Spinal cord (tissue), 10 donors: ENCODE measurements at places on chromosomes 3 and 15.

DNA sequence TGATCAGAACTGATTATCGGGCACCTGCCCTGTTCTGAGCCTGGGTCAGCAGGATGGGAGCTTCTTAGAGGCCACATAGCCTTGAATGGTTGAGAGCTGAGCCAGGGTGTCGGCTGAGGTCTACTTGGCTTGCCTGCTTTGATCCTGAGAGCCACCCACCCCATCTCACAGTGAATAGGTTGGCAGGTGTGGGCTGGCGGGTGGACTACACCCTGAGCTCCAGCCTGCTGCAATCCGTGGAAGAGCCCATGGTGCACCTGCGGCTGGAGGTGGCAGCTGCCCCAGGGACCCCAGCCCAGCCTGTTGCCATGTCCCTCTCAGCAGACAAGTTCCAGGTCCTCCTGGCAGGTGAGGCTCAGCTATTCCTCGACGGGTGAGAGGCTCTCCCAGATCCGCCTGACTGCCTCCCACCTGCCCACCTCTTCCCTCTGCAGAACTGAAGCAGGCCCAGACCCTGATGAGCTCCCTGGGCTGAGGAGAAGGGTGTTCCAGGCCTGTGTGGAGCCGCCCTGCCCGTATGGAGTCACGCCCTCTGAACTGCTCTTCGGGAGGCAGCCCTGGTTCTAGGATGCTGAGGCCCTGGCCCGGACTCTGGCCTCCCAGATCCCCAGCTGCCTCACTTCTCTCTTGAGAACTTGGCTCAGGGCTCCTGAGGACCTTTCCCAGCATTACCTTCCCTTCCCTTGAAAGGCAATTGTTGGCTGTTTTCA, 3.8 kb downstream of the COMMD4 start:
- peaks cover 25% of the 10 kb centered on the region for H3K36me3 ChIP-seq
- DNase-seq = no peak
- H3K27ac ChIP-seq = no peak overlapping the region
- H3K27me3 ChIP-seq = no peaks in the 10 kb centered on the region
- H3K4me1 ChIP-seq = peaks cover 9% of the 10 kb centered on the region
- H3K4me3 ChIP-seq = no peak overlapping the region

DNA sequence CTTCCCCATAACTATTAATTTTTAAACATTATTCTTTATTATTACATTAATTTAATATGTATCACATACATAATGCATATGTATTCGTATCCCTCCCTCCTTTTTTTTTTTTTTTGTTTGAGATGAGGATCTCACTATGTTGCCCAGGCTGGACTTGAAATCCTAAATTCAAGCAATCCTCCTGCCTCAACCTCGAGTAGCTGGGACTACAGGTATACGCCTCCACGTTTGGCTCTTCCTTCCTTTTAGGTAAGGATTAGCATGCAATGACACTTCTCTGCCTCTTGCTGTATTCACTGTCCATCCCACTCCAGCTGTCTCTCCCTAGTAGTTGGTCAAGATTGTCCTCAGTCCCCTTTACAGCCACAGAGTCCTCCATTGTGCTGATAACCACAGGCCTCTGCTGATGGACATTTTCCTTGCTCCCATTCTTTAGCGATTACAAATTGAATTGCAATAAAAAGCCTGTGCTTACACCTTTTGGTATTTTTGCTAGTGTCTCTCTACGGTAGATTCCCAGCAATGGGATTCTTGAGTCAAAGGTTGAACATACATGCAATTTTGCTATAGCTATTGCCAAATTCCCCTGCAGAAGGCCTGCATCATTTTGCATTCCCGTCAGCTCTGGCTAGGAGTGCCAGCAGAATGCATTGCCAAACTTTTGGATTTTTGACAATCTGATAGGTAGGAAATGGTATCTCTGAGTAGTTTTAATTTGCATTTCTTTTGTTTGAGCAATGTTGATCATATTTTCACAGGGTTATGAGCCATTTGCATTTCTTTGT, 156.6 kb downstream of the SMAD6 start:
- no peak overlapping the region for H3K4me3 ChIP-seq
- no peaks in the 10 kb centered on the region for H3K36me3 ChIP-seq
- peaks cover 4% of the 10 kb centered on the region for H3K27me3 ChIP-seq
- no peak overlapping the region for H3K27ac ChIP-seq
- no peaks in the 10 kb centered on the region for H3K4me1 ChIP-seq
- no peak for DNase-seq

GRCh38 chr15:93063796-93064690, 25.0 kb downstream of the RGMA start:
- no peaks in the 10 kb centered on the region for H3K27me3 ChIP-seq
- H3K4me1 ChIP-seq = peaks cover 89% of the 10 kb centered on the region
- H3K27ac ChIP-seq = peak overlapping the region; percentile 79
- peaks cover 50% of the 10 kb centered on the region for H3K36me3 ChIP-seq
- no peak for DNase-seq
- no peak overlapping the region for H3K4me3 ChIP-seq

DNA sequence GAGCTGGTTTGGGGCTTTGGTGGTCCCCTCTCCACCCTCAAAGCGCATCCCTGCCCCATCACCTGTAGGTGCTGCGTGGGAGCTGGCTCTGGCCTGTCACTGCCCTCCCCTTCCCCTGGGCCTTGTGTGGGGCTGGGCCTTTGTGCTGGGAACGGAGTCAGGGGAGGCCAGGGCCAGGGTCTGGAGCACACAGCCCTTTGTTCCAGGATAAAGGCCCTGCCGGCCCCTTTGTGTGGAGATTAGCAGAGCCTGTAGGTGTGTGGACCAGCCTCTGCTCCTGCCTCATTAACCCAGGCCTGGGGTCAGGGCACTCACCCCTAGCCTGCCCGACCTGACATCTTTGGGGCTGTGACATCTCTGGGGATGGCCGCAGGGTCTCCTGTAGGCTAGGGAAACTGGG, 8.9 kb downstream of the EPHB3 start:
- no peak for DNase-seq
- H3K27ac ChIP-seq = no peak overlapping the region
- H3K27me3 ChIP-seq = peaks cover 2% of the 10 kb centered on the region
- H3K4me1 ChIP-seq = peaks cover 77% of the 10 kb centered on the region

GRCh38 chr3:46632792-46633191, 20.5 kb downstream of the FAM240A start:
- no peak overlapping the region for H3K27ac ChIP-seq
- no peak overlapping the region for H3K4me3 ChIP-seq
- peaks cover 26% of the 10 kb centered on the region for H3K4me1 ChIP-seq
- no peaks in the 10 kb centered on the region for H3K36me3 ChIP-seq

DNA sequence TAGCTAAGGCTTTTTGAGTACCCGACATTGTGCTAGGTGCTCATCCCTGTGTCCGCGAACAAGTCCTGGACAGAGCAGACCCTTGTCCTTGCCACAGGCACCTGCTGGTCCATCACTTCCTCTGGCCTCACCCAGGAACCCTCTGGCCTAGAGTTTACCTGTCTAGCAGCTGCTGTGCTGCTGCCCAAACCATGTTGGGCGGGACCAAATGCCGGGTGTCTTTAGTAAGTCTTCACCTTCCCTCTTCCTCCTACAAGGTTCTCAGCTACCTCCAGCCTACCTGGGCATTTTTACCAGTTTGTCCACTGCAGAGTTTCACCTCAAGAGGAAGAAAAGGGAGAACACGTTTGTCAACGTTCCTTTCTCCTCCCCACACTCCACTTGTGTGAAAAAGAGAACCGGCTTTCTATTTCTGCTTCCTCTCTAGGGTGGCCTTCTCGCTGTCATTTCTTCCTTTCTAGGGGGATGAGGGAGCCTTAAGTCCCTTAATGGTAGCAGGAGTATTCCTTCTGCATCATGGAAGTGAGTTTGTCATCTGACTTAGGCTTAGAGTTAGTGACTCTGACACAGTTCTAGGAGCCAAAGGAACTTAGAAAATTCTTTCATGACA, 80.4 kb upstream of the GCNT3 start:
- no peak overlapping the region for H3K4me3 ChIP-seq
- DNase-seq = no peak
- no peak overlapping the region for H3K27ac ChIP-seq
- H3K27me3 ChIP-seq = no peaks in the 10 kb centered on the region

GRCh38 chr3:197354568-197355001, 56.2 kb upstream of the DLG1 start:
- no peaks in the 10 kb centered on the region for H3K27me3 ChIP-seq
- peaks cover 22% of the 10 kb centered on the region for H3K4me1 ChIP-seq
- peak overlapping the region; percentile 27 for H3K27ac ChIP-seq
- H3K36me3 ChIP-seq = no peaks in the 10 kb centered on the region
- DNase-seq = peak; percentile 77

DNA sequence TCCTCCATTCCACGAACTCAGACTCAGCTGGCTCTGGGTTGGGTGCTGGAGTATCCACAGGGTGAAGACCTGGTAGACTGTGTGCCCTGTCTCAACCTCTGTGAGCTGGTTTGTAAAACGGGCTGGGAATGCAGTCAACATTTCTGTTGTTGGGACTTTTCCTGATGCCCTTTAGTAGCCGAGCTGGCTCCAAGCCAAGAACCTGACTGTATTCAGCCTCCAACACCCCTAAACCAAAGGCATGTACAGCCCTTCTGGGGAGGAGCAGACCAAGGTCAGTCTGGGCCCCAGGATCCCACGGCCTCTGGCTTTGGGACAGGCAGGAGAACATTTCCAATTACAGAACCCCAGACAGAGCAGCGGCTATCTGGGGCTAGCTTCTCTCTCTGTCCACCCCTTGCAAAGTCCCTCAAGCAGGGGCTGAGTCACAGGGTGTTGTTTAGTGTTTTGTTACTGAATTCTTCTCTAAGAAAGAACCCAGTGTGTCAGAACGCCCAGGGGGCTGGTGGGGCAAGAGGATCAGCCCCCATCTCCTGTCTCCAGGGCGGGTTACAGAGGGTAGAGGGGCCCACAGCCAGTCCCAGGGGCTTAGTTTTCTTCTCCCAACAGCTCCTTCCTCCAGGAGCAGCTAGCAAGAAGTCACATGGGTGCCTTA, 56.8 kb upstream of the SLC6A6 start:
- H3K4me3 ChIP-seq = no peak overlapping the region
- no peak for DNase-seq
- no peaks in the 10 kb centered on the region for H3K27me3 ChIP-seq
- peaks cover 18% of the 10 kb centered on the region for H3K4me1 ChIP-seq

DNA sequence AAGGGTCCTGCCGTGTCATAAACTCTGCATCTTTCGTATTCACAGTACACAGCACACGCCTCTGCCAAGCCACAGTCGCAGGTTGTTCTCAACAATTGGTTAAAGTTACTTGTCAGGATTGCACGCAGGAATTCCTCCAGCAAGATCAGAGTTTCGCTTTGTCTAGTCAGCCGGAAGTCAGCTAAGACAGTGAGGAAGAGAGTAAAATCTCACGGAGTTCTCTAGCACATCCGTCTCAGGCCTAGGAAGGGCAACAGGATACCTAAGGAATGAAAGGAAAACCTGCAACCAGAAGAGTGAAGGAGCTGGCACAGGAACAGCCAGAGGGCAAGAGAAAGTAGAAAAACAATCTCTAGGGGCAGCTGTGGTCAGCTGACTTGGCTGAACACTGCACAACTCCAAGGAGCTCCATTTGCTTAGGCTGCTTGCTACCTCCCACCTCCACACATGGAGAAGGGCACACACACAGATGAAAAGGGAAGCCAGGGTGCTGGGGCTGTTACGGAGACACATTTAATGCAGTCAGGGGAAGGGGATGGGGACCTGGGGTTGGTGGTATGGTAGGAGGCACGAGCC, 23.7 kb downstream of the RORA start:
- H3K4me1 ChIP-seq = peaks cover 12% of the 10 kb centered on the region
- peak overlapping the region; percentile 22 for H3K4me3 ChIP-seq

DNA sequence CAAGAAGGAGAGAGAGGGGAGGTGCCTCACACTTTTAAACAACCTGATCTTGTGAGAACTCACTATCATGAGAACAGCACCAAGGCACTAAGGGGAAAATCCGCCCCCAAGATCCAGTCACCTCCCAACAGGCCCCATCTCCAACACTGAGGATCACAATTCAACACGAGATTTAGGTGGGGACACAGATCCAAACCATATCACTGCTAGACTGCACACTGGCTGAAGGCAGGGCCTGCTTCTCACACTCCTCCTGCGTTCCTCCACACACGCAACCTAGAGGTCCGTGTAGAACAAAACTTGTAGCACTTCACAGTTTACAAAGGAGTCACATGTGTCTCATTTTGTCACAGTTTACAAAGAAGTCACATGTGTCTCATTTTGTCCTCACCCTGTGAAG, 97.8 kb downstream of the DAPK2 start:
- peaks cover 5% of the 10 kb centered on the region for H3K4me1 ChIP-seq
- H3K36me3 ChIP-seq = no peaks in the 10 kb centered on the region
- no peak overlapping the region for H3K27ac ChIP-seq

DNA sequence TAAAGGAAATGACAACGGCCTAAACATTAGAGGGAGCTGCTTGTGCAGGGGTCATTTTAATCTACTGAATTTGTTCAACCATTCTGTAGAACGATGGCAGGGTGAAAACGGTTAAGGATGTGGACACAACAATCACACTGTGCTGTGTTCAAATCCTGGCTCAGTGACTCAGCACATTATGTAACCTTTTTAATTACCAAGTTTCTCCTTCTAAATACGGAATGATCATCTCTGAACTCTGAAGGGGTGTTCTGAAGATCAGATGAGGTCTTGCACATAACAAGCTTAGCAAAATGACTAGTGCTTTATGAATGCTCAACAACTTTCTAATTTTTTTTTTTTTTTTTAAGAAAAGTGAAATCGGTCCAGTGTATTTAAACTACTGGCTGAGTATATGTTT, 592.8 kb downstream of the FOXP1 start:
- H3K4me1 ChIP-seq = peaks cover 3% of the 10 kb centered on the region
- no peak for DNase-seq
- no peak overlapping the region for H3K4me3 ChIP-seq
- no peaks in the 10 kb centered on the region for H3K27me3 ChIP-seq
- H3K27ac ChIP-seq = no peak overlapping the region

DNA sequence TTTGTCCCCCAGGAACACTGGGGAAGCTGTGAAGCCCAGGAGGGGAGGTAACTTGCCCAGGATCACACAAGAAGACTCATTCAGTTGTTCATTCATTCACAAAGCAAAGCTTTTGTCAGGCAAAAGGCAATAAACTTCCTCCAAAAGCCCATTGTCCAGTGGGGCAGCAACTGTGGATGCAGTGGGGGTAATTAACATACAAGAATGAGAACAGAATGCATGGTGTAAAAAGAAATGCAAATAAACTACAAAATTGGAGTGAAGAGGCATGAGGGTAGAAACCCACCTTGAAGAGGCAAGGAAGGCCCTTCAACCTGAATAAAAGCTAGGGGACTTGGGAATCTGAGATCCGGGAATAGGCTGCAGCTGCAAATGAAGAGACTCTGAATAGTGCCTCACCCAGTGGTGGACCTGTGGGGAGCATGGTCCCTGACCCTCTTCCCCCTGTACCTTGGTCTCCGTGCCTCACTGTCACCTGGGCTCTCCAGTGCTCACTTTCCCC, 363.6 kb downstream of the CLSTN2 start:
- no peak overlapping the region for H3K4me3 ChIP-seq
- no peaks in the 10 kb centered on the region for H3K27me3 ChIP-seq
- H3K27ac ChIP-seq = no peak overlapping the region
- H3K4me1 ChIP-seq = no peaks in the 10 kb centered on the region
- no peaks in the 10 kb centered on the region for H3K36me3 ChIP-seq
- DNase-seq = no peak

GRCh38 chr3:143360244-143360643, 240.7 kb downstream of the CHST2 start:
- no peaks in the 10 kb centered on the region for H3K4me1 ChIP-seq
- H3K4me3 ChIP-seq = no peak overlapping the region
- H3K27ac ChIP-seq = no peak overlapping the region
- no peak for DNase-seq
- no peaks in the 10 kb centered on the region for H3K27me3 ChIP-seq
